ENCODE measurements at places on chromosomes 13 and 19.

GRCh38 chr19:49887037-49887664, 9.5 kb downstream of the IL4I1 start:
- no peak for DNase-seq

DNA sequence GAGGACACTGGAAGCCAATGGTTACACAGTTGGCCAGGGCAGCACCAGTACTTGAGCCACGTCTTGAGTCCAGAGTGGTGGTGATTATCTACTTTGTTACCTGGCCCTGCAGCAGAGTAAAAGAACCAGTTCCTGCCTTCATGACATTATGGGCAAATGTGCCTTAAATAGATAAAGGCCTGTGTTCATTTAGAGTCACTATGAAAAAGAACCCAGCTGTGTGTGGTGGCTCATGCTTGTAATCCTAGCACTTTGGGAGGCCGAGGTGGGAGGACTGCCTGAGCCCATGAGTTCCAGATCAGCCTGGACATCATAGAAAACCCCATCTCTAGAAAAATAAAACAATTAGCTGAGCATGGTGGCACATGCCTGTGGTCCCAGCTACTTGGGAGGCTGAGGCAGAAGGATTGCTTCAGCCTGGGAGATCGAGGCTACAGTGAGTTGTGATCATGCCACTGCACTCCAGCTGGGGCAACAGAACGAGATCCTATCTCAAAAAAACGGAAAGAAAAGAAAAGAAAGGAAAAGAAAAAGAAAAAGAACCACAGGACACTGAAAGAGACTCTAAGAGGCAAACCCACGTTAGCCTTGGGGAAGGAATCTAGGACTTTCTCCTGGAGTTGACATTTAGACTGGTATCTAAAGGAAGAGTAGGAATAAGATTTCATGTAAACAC, 3.4 kb upstream of the IRF2BP1 start:
- no peak for DNase-seq

- DNase-seq = no peak
Measured at GRCh38 chr13:29901710-29902631, 51.6 kb upstream of the UBL3 start.

DNA sequence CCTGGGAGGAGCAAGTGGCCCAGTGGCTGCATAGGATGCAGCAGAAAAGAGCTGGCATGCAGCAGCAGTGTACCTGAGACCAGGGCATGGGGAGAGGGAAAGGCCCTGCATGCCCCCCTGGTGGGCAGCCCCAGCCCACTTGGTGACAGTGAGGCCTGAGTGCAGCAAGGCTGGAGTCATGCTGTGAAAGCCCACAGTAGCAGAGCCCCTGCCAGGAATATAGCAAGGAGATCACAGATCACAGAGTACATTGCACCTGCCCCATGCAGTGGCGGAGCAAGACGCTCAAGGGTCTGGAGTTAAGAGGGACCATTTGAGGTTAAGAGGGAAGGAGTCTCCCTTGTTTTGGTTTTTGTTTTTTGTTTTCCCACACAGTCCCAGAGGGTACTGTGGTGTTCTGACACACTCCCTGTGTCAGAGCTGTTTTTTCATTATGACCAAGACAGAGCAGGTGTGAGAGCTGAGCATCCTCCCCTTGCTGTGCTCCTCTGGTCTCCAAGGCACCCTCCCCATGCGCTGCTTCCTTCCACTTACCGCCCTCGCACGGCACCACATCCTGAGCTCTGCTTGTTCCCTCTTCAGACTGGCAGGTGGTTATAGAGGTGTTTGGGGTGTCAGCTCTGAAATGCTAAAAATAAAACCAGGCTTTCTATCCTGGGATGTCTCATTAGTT, 85.0 kb upstream of the UBL3 start:
- peak; percentile 40 for DNase-seq

- DNase-seq = no peak
Measured at GRCh38 chr13:51681037-51681678, 96.9 kb downstream of the WDFY2 start.

GRCh38 chr13:97281028-97281427, 58.9 kb downstream of the MBNL2 start:
- no peak for DNase-seq

DNA sequence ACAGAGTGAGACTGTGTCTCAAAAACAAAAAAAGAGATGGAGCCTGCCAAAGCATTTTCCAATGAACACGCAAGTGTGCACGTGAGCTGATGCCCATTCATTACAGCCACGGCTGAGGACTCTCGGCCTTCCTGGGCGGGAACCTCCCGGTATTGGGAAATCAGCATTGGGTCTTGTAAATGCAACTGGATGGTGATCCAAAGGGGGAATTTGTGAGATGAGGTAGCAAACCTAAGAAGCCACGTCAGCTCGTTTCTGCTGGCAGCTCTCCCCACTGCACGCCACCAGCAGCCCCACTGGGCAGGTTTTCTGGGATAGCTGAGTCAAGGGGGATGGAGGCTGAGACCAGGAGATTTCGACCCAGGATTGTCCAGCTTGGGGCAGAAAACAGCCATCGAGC, 11.5 kb downstream of the C13orf46 start:
- no peak for DNase-seq

DNA sequence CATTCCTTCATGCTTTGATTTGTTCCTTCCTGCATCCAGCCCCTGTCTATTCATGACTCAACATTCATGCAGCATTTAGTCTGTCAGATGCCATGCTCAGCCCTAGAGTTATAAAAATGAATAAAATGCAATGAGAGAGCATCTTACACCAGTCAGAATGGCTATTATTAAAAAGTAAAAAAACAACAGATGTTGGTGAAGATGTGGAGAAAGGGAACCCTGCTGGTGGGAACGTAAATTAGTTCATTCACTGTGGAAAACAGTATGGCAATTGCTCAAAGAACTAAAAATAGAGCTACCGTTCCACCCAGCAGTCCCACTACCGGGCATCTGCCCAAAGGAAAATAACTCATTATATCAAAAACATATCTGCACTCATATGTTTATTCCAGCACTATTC, 70.0 kb upstream of the GTF3A start:
- no peak for DNase-seq

DNA sequence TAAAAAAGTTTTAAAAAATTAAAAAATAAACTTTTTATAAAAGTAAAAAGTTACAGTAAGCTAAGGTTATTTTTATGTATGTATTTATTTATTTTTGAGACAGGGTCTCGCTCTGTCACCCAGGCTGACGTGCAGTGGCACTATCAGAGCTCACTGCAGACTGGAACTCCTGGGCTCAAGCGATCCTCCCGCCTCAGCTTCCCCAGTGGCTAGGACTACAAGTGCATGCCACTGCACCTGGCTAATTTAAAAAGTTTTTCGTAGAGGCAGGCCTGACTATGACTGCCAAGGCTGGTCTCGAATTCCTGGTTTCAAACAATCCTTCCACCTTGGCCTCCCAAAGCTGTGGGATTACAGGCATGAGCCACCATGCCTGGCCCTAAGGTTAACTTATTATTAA, 64.1 kb downstream of the CDADC1 start:
- DNase-seq = no peak

DNA sequence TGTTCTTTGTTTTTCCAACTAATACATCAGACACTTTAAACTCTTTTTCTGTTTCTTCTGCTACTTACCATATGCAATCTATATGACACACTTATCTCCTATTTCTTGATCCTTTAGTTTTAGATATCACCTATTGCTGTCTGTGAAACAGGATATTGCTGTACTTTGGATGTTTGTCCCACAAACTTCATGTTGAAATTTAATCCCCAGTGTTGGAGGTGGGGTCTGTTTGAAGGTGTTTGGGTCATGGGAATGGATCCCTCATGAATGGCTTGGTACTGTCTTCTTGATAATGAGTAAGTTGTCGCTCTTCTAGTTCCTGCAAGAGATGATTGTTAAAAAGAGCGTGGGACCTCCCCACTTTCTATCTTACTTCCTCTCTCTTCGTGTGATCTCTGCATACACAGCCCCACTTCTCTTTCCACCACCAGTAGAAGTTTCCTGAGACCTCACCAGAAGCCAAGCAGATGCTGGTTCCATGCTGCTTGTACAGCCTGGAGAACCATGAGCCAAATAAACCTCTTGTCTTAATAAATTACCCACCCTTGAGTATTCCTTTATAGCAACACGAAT, 244.2 kb downstream of the NHLRC3 start:
- DNase-seq = no peak

- DNase-seq = no peak
Measured at GRCh38 chr13:30135868-30136267, 171.5 kb downstream of the KATNAL1 start.

DNA sequence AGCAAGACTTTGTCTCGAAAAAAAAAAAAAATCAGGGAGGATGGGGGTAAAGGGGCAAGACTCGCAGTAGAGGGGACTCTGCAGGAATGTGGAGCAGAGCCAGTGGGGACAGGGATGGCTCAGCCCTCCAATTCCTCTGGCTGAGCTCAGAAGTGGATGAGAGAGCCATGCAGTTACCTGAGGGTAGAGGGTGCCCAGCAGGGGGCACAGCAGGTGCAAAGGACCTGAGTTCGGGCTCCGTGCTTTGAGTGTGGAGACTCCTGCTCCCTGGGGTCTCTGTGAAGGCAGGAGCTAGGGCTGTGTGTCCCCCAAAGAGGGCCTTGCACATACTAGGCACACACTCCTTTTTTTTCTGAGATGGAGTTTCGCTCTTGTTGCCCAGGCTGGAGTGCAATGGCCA, 7.7 kb downstream of the DOCK6 start:
- DNase-seq = no peak

GRCh38 chr13:112179995-112180394, 113.0 kb downstream of the SOX1 start:
- DNase-seq = no peak

- peak; percentile 67 for DNase-seq
Measured at GRCh38 chr19:48325265-48325910, at the start of gene EMP3. Gene EMP3, plus strand, starts transcription at chr19:48325552. Its CDS starts 1,293 bp downstream, at chr19:48326845.

DNA sequence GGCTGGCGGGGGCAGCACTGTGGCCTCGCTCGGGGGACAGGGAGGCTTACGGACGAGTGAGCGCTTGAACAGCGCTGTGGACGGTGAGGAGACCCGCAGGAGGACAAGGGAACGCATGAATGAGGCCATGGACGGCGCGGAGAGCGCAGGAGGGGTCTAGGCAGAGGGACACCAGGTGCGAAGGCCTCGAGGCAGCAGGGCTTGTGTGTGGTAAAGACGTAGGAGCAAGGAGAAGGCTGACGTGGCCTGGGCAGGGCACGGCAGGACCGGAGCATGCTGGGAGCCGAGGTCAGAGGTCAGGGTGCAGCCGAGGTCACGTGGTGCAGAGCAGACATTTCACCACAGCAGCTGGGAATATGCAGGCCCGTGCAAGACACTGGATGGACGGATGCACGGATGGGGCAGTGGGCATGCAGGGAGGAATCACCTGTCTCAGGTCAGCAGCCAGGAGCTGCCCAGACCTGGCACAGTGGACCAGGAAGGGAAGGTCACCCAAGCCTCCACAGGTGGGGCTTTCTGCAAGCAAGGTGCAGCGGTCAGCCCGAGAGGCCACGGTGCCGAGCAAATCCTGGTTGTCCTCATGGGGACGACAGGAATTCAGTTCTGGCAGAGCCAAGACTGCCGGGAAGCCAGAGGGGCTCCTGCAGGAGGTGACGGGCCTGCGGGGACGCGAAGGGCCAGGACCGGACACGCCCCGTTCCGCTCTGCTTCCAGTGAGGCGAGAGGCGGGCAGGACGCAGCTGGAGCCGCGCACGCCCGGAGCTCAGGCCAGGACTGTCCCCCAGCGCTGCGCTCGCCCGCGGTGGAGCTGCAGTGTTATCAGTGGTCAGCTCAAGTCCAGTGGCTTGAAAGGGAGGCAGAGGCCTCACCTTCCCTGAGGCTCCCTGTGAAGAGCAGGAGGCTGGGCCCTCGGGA, 72.2 kb downstream of the RASA3 start:
- DNase-seq = no peak

- DNase-seq = no peak
Measured at GRCh38 chr13:84025824-84026223, 143.6 kb upstream of the SLITRK1 start.

DNA sequence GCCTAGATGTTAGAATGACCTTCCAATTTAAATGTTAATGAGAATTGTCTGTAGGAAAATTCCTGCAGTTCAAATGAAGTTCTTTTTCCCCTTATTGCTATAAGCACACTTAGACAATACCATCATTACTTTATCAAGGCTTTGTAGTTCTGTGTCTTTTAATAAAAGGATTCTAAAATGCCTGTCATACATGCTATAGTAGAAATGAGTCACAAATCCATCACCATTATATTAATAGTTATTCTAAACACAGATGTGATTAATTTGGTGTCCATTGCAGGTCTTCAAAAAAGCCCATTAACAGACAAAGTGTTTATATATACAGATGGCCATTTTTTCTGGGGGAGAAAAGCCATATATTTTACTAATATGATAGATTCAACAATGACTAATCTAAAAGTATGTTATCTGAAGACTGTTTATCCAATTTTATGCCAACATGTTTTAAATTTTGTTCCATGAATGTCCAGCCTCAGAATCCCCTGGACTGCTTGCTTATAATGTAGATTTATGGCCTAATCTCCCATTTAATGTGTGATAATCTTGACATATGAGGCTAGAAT, 1678.3 kb upstream of the PCDH20 start:
- no peak for DNase-seq

DNA sequence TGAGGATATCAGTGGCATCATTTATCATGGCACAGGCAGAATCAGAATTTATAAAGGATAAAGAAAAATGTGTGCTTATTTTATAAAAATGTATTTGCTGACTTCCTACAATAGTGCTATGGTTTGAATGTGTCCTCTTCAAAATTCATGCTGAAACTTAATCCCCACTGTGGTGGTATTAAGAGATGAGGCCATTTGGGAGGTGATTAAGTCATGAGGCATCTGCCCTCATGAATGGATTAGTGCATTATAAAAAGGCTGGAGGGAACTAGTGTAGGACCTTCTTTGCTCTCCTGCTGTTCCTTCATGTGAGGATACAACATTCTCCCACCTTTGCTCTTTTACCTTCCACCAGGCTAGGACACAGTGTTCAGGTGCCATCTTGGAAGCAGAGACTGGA, 212.8 kb downstream of the RFC3 start:
- no peak for DNase-seq

DNA sequence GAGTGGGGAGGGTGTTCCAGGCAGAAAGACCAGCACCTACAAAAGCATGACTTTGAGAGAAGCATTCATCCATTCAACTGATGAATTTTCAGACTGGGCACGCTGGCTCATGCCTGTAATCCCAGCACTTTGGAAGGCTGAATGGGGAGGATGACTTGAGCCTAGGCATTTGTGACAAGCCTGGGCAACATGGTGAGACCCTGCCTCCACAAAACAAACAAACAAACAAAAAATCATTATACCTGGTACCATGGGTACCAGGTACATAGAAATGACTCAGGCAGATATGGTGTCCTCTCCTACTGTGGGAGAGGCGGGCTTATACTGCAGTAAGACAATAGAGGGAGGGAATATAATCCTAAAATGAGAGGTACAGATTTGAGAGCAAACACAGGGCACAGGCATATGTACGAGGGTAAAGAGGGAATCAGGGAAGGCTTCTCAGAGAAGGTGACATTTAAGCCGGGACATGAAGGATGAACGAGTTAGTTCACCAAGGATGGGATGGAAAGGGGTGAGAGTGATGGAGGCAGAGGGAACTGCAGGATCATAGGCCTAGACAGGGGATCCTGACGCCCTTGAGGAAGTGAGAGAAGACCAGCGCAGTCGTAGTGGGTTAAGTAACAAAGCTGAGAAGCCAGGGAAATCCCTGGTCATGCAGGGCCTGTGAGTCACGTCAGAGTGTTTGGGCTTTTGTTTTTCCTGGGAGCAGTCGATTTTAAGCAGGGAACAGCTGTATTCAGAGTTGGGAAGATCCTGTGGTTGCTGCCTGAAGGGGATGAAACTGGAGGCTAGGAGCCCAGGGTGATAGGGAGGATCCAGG, 2.9 kb downstream of the CYP2S1 start:
- DNase-seq = no peak

All from stimulated activated CD8-positive, alpha-beta memory T cell treated with anti-CD3 and anti-CD28 coated beads, Interleukin-4, amount 100 ng/mL, for 1 hour (primary cell).